Stimulated activated CD4-positive, alpha-beta T cell treated with anti-CD3 and anti-CD28 coated beads, Interleukin-4, amount 100 ng/mL, for 4 hours (primary cell): ENCODE measurements at places on chromosomes 16 and 17.

GRCh38 chr16:57941016-57941664 lies 29.8 kb downstream of the CNGB1 start:
- DNase-seq = no peak

- DNase-seq = no peak
These were observed 147.1 kb downstream of the TANC2 start for GRCh38 chr17:63113167-63113566.

- no peak for DNase-seq
These were observed 117.5 kb downstream of the ZFHX3 start for GRCh38 chr16:72930396-72930795.

GRCh38 chr16:9597967-9598730 lies 506.7 kb downstream of the HAPSTR1 start:
- DNase-seq = no peak

DNA sequence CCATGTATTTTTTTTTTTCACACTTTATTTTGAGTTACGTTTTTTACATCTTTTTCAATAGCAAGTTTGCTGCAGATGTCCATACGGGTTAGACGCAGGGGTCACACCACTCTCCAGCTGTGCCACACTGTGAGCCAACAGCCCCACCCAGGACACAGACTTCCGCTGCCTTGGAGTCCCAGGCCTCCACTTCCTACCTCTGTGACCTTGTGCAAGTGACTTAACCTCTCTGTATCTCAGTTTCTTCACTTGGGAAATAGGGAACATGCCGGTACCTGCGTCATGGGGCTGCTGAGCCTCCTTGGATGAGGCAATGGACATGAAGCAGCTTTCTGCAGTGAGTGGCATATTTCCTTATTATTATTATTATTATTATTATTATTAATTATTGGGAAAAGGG lies 3.3 kb upstream of the PITPNA start:
- no peak for DNase-seq

DNA sequence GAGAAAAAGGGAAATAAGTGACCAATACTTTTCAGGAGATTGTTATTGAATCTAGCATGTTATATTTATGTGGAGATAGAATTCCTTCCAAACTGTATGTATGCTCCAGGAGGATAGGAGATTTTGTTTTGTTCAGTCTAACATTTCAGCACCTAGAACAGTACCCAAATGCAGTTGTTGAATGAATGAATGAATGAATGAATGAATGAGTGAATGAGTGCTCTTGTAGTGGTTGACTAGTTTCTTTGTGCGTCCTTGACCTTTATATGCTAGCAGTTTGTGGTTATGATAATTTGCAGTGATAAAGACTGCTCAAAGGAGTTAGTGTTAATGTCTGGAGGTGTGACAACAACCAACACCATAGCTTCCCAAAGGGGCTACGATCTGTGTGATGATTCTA lies 663.5 kb upstream of the GOT2 start:
- no peak for DNase-seq

GRCh38 chr16:22220714-22221113 lies 14.6 kb downstream of the EEF2K start:
- no peak for DNase-seq

- no peak for DNase-seq
These were observed 9.2 kb upstream of the TNFRSF13B start for GRCh38 chr17:16980813-16981731.

DNA sequence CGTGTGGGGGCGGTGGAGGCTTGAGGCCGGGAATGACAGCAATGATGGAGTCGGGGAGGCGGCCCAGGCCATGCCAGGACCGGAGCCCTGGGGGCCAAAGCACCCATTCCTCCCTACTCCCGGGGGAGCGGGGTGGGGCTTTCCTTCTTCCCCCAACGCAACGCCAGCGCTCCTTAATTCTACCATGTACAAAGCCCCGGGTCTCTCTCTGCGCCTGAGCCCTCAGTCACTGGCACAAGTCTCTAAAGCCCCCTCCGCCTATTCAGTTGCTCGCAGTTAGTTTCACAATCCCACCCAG lies 245 bp upstream of the RNF227 start:
- no peak for DNase-seq

GRCh38 chr17:62840871-62841270 lies 32.8 kb upstream of the MARCHF10 start:
- DNase-seq = no peak

DNA sequence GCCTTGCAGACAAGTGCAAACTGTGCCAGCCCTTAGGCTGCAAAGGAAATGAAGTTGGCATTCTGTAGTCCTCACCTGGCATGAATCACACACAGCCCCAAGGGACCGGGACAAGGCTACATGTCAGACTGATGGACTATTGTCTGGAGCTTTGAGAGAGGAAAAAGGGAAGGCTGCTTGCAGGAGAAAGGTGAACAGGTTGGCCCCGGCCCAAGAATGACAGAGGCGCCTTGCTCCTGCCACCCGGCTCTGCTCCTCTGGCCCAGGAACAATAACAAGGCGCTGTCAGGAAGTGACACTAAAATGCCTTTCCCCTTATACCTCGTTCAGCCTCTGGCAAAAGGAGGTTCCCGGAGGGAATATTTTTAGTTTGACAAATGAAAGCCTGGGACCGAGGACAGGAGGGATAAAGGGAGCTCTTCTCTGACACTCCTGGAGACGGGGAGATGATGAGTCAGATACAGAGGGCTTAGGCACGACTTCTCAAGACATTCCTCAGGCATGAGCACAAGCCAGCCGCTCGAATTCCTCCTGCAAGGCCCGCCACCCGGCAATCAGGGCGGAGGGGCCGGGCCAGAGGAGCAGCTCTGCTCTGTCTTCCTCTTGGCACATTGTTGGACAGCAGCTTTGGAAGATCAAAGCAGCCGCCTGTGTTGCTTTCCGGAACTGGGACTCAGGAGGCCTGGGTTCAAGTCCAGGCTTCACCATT lies 105.8 kb downstream of the NOG start:
- DNase-seq = no peak

DNA sequence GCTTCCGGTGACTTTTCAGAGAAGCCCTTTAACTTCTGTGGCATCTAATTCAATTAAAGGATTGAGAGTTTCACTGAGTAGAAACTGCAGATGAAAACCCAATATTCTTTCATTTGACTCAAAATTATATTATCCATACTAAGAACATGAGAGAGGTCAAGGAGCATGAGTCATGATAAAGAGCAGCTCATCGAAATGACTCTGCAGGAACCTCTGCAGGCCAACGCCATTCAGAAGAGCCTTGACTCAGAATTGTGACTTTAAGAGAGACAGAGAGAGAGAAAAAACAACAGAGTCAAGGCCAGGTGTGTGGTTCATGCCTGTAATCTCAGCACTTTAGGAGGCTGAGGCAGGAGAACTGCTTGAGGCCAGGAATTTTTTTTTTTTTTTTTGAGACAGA lies 417.2 kb upstream of the XYLT1 start:
- no peak for DNase-seq
